Daoy (cell line): ENCODE measurements at places on chromosomes 12 and 14. TPM values are rescaled to one million over a fixed set of nuclear protein-coding genes. Genes with fewer than 3 reads are reported as not detected.

DNA sequence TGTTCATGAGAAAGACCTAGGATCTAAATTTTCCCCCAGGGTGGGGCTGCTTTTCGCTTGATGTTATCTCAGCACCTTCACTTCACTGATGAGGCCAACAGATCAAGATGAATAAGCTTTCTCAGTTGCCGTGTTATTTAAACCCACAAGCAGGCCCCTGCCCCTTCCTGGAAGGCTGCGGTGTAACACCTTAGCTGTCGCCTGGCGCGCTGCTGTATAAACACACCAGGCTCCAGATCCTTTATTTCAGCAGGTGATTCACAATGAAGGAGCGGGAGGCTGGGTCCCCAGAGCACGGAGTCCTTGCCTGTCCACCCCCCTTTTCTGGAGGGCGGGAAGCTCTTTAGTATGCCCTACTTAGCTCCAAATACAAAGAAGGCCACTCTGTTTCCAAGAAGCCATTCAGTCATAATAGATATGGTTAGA is 515.4 kb downstream of the FUT8 start:
- no peak for DNase-seq

DNA sequence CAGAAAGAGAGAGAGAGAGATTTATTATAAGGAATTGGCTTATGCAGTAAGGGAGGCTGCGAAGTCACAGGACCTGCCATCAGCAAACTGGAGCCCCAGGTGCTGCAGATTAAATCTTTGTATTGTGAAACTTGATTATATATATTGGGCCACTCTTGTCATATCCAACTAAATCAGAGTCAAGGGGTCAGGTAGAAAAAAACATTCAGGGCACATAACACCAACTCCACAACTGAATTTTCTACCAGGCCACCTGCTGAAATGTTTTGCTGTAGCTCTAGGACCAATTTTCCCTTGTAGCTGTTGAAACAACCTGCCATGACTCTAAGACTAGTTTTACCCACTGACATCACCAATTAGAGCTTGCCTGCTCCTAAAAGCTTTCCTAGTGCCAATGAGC is 1240.8 kb downstream of the SLC16A7 start:
- no peak for DNase-seq

- no peak for DNase-seq
Observed at GRCh38 chr14:92774572-92774971, 19.5 kb upstream of the GOLGA5 start.

DNA sequence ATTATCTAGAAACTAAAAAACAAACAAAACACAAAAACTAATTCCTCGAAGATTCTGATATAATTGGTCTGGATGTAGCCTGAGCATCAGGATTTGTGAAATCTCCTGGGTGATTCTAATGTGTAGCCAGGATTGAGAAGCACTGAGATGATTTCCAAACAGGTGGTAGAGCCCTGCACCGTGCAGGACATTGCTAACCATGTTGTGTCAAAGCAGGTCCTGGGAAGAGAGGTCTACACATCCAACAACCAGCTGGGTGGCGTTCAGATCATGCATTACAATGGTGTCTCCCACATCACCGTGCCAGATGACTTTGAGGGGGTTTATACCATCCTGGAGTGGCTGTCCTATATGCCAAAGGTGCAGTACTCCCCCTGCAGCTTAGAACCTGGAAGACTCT is 56.3 kb downstream of the FOXN4 start:
- DNase-seq, result no peak

DNA sequence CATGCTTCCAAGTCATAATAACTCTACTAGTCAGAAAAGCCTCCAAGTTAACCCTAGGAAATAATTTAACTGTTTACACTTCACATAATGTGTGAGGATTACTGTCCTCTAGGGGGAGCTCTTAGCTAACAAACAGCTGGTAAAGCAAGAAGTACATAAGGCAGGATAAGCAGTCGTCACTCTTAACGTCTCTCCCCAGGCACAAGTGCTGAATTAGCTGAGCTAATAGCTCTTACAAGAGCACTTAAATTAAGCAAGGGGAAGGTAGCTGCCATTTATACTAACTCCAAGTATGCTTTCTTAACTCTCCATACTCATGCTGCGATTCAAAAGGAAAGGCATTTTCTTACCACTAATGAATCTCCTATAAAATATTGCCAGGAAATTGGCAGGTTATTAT is 79.3 kb upstream of the TSPAN11 start:
- DNase-seq, result peak; percentile 67

GRCh38 chr12:125194163-125194773 is 129.0 kb downstream of the AACS start:
- DNase-seq, result peak; percentile 89

The SLC6A15 gene
- 12.5 and 13.6 TPM in 2 replicates for total RNA-seq

The ARHGEF40 gene
- 59.9 and 86.1 TPM in 2 replicates for total RNA-seq
